Lower lobe of right lung (tissue), 2 donors: ENCODE measurements at places on chromosomes 11 and 22.
A peak's percentile ranks its signal among the peaks of the same experiment; 100 is the strongest.

- DNase-seq = no peak
Observed at GRCh38 chr11:66951135-66951534, 7.0 kb downstream of the PC start.

DNA sequence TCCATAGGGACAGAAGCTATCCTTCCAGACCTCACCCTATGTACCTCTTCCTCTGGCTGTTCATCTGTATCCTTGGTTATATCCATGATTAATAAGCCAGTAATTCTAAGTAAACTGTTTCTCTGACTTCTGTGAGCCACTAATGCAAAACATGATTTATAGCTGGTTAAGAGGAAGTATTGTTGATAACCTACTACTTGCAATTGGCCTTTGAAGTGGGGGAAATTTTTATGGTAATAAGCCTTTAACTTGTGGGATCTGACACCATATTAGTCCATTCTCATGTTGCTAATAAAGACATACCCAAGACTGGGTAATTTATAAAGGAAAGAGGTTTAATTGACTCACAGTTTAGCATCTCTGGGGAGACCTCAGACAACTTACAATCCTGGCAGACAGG, 21.9 kb downstream of the CASP12 start:
- no peak for DNase-seq

GRCh38 chr11:37525336-37525735, 927.3 kb upstream of the RAG2 start:
- DNase-seq = no peak

- no peak for DNase-seq
Observed at GRCh38 chr22:38171927-38172831, 9.5 kb downstream of the PLA2G6 start.

DNA sequence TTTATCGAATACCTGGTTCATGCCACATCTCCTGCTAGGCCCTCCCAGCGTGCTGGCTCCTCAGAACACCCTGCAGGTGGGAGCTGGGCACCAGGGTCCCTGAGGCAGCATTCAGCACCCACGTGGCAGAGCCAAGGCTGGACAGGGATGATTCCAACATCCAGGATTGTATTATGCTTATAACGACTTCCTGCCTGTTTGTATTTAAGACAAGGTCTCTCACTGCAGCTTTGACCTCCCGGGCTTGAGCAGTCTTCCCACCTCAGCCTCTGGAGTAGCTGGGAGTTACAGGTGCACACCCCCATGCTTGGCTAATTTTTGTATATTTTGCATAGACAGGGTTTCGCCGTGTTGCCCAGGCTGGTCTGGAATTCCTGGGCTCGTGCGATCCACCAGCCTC, 64.7 kb upstream of the WNT7B start:
- DNase-seq = peak; percentile 28

DNA sequence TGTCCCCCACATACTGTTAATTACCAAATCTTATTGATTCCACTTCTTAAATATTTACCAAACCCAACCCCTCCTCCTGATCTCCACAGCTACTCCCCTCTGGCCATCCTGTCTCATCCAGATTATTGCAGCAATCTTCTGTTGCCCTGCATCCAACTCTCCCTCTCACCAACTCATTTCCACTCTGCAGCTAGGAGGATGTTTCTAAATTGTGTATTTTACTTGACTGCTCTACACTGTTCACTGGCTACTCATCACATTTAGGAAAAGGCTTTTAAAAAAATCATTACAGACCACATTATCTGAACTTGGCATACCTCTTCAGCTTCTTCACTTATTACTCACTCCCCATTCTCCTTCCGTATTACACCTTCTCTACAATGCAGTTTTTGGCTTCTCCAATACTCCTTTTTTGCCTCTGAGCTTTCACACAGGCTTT, 117.9 kb downstream of the ATG16L2 start:
- no peak for DNase-seq

GRCh38 chr22:39623603-39624500, 53.3 kb downstream of the CACNA1I start:
- no peak for DNase-seq

GRCh38 chr11:64489831-64490441, 101.1 kb upstream of the SLC22A12 start:
- peak; percentile 69 for DNase-seq

DNA sequence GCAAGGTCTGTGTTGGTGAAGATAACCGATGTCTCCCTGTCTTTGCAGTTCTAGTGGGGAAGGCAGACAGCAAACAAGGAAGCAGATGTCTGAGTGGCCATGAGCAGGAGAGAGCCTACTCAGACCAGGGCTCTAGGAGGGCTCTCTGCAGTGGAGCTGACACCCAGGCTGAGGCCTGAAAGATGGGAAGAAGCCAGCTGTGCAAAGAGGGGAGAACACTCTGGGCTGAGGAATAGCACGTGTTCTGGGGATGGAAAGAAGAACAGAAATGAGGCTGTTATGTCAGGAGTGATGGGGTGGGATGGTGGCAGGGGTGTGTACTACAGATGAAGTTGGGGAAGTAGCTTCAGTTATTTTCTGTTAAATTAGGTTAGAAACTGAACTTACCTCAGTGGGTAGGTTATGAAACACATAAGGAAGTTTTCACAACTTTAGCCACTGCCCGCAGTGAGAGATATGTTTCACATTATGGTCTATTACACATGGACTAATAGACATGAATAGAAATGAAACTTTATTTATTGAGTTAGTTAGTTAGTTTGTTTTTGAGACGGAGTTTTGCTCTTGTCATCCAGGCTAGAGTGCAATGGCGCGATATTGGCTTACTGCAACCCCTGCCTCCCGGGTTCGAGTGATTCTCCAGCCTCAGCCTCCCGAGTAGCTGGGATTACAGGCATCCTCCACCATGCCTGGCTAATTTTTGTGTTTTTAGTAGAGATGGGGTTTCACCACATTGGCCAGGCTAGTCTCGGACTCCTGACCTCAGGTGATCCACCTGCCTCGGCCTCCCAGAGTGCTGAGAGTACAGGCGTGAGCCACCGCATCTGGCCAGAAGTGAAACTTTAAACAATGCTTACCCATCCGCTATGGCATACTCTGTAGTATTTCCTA, 7.8 kb downstream of the DCPS start:
- no peak for DNase-seq

- peak; percentile 28 for DNase-seq
Observed at GRCh38 chr22:23832226-23833016, 6.4 kb downstream of the DERL3 start.

DNA sequence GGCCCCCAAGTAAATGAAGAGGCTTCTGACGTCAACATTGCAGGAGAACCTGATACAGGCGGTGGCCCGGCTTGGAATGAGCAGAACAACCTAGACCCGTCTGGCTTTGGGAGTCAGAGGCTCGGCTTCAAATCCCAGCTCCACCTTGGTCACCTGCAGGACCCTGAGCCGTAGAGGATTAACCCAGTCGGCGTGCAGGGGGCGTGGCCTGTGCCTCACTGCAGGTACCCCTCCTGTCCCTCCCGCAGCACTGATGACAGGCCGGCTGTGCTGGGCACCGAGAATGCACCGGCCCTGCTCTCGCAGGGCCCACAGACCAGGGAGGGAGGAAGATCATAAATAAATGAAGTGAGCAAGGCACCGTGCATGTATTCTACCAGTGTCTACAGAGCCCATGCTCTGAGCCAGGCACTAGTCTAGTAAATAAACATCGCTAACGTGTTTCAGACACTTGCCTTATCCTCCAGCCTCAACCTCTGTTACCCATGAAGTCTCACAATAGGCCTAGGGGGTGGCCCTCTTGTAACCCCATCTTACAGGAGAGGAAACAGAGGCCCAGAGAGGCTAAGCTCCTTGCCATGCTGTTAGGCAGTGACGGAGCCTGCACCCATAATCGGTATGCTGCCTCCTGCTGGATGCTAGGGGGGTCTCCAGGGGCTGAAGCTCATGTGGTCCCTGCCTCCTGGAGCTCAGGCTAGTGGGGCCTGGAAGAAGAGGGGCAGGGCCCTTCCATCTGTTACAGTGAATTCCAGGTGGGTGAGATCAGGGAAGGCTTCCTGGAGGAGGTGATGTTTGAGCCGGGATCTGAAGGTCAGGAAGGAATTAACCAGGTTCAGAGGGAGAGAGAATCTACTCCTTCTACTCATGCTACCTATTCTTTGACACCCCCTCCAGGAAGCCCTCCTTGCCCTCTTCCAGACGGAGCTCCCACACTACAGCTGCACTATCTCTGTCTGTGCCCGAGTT, 53.4 kb downstream of the RTL6 start:
- DNase-seq = no peak

DNA sequence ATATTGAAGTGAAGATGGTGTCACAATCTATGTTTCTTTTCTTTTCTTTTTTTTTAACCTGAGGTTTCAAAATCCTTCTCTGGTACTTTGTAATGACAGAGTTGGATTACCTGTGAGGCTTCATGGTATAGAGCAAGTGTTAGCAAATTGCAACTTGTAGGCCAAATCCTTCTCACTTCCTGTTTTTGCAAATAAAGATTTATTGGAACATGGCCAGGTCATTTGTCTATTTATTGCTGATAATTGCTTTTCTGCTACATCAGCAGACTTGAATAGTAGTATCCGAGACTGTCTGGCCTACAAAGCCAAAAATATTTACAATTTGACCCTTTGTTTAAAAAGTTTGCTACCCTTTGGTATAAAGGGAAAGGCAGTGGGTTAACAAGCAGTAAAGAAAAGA, 1059.4 kb upstream of the CCDC90B start:
- no peak for DNase-seq

DNA sequence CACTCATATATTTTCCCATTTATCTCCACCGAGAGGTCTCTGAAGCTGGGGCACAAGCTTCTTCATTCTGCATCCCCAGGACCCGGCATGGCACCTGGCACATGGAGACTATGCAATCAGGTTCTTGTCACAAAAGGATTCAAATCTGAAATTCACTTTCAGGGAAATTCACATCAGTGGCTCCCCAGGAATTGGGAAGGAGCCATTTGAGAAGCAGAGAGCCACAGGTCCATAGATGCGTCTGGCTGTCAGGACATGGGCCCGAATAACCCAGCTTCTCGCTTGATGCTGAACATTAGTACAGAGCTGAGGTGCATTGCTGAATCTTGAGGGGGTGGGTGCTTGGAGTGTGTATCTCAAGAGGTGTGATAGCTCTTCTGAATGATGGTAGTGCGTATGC, 82.5 kb downstream of the TSPAN18 start:
- DNase-seq = no peak

GRCh38 chr11:67372321-67372992, 941 bp downstream of the CLCF1 start:
- peak; percentile 67 for DNase-seq
